Neural crest cell (in vitro differentiated cells): ENCODE measurements at places on chromosomes 11 and 22. TPM values are rescaled to one million over a fixed set of nuclear protein-coding genes. Genes with fewer than 3 reads are reported as not detected.

DNA sequence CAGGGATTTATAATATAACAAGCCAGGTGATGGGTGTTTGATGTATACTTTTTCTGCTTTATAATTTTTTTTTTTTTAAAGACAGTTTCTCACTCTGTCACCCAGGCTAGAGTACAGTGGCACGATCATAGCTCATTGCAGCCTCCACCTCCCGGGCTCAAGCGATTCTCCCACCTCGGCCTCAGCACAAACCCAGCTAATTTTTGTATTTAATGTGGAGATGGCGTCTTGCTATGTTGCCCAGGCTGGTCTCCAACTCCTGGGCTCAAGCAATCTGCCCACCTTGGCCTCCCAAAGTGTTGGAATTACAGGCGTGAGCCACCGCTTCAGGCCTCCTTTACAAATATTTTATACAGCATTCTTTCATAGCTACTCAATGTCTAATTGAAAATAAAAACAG lies 48.6 kb downstream of the MORC2 start:
- DNase-seq: no peak

RTCB gene
- 111 and 117 TPM in 2 replicates for total RNA-seq

APOL6 gene
- 0.02 TPM in 1 of 2 replicates, not detected in the other for total RNA-seq

RASL10A gene
- 0.27 and 0.63 TPM in 2 replicates for total RNA-seq
